ENCODE measurements at places on chromosomes 6 and 20. TPM values are rescaled to one million over a fixed set of nuclear protein-coding genes. Genes with fewer than 3 reads are reported as not detected.

The EDN3 gene
- 6.6 TPM for polyA plus RNA-seq

DNA sequence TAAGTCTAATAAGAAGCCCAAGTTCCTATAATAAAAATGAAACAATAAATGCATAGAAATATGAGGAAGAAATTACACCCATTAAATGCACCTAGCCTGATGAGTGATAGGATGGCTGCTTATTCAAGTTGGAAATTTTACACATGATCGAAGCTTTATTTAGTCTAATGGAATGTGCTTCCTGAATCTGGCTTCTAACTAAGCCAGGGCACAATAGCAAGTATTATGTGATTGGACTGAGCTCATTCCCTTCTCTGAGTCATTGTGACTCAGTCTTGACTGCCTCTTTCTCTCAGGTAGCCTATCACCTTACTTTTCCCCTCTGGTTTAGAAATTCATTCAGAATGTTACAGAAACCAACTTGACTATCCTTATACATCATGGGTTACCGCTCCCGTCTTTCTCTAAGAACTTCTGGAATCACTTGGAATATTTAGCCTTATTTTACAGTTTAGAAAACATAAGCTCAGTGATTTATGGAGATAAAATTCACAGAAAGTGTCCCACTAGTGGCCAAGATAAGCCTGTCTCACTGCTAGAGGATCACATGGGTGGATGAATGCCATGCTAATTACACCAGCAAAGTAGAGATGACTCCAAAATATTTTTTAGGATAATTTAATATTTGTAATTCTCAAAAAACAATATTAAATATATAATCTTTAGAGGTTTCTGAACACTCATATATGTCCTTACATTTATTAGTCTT, 505.3 kb upstream of the JAG1 start:
- DNase-seq = no peak

The PCK1 gene
- polyA plus RNA-seq = 23.0 TPM

- no peak for DNase-seq
These were observed 54.0 kb upstream of the AKIRIN2 start for GRCh38 chr6:87755708-87756671.

DNA sequence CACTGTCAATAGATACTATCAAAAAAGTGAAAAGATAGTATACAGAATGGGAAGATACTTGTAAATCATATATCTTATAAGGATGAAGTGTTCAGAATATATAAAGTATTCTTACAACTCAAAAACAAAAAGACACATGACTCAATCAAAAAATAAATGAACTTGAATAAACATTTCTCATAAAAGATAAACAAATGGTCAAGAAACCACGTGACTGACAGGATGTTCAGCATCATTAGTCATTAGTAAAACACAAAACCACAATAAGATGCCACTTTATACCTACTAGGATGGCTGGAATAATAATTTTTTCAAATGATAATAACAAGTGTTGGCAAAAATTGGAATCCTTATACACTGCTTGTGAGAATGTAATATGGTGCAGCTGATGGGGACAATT, 729.1 kb upstream of the HS3ST5 start:
- no peak for DNase-seq

GRCh38 chr6:153058909-153059308, 56.4 kb upstream of the MTRF1L start:
- DNase-seq = no peak

GRCh38 chr20:52047811-52048764, 143.5 kb downstream of the ZFP64 start:
- no peak for DNase-seq

DNA sequence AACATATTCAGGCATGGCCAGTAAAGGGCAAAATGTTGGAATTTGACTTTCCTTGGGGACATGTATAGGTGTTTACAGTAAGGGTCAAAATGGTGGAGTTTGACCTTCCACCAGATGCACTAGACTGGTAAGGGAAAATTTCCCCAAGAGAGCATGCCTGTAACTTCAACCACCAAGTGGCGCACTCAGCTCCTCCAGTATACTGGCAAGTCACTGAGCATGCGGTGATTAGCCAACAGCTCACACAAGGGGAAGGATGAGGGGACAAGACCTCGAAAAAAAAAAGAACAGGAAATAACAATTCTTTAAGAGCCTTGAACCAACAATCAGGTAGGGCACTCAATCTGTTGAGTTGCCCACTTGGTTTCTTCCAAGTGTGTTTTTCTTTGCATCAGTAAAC, 140.9 kb downstream of the EYS start:
- DNase-seq = no peak

The CD109 gene
- polyA plus RNA-seq = 16.8 TPM

The CCN2 gene
- polyA plus RNA-seq = 247 TPM

DNA sequence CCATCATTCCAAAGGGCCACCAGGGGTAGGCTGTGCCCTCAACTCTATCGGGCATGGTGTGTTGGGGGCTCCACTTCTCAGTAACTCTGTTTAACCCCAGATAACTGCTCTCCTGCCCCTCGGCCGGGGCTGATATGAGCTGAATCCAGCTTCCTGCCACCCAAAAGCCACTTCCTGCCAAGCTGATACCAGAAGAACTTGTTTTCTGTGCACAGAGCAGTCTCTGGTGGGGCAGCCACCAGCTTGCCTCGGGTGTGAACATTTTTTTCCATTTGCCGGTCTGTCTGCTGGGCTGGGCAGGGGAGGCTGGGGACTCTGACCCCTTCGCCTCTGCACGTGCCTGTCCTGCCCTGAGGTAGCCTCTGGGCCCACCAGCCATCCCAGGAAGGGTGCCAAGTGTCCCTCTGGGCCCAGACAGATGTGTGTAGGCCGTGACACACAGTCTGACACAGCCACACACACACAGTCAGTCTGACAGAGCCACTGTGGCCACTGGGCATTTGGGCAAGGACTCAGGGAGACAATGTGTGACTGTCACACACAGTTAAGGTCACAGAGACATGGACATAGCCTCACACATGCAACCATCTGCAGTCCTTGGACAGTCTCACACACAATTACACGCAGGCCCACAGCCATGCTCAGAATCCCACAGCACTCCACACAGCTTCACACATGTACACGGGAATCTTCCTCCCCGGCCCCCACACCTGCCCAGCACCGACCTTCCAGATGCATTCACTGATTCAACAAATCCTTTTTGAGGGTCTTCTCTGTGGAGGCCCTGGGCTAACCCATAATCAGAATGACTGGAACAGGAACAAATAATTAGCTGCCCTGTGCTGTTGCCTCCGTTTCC, 45.1 kb downstream of the NOL4L start:
- DNase-seq = no peak

GRCh38 chr6:144158133-144158532, 7.8 kb downstream of the STX11 start:
- no peak for DNase-seq

DNA sequence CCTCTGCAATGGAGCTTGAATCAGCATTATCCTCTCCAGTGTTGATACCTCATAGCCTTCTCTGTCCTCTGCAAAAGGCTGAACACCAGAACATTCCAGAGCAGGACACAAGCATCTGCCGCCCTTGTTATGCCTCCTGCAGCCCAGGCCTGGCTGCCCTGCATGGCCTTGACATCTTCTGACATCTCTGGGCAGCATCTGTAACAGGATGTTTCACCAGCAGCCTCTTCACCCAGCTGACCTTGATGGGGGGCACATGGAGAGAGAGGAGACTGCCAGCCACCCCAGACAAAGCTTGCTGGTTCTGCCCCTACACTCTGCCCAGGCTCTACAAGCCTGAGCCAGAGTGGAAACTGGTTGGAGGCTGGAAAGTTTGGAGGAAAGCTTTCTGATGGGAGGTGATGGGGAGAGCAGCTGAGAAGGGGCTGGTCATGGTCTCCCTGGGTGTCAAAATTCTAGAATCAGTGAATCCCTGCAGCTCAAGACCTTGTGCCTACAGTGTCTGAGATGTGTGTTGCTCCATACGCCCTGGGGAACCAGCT, 145.1 kb downstream of the MRPL14 start:
- no peak for DNase-seq

- DNase-seq = no peak
These were observed 19.1 kb upstream of the TSHZ2 start for GRCh38 chr20:52953020-52953419.

DNA sequence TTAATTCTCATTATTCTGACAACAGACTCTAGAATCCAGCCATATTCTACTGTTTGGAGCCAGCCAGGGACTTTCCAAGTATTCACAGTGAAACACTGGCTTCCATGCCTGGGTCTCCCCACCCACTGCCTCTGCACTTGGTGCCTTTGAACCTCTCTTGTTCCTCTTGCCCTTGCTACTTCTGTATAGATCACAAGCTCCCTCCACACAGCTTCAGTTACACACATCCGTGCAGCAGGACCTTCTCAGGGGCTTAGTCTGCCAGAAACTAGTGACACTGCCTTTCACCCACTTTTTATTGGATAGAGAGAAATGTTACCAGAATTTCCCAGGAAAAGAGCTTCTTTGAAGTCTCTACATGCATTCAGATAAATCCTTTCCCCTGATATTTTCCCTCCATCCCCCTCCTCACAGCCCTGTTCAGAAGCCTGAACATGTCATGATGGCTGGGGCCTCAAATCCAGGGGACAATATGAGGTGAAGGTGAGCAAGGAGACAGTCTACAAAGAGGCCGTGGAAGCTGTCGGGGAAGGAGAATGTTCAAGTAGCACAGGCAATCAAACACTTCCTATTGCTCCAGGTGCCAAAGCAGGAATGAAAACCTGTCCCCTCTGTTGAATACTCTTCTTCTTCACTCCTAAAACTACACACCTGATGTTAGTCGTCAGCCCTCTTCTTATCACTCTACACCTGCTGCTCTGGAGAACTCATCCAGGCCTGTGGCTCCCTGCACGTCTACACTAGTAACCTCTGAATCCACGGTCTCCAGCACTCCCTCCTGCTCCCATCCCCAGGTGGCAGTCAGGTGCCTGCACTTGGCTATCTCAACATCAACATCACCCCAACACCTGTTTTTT, 20.2 kb upstream of the HLA-DOA start:
- no peak for DNase-seq

The MATN4 gene
- 0.20 TPM for polyA plus RNA-seq

The TXLNB gene
- 2.2 TPM for polyA plus RNA-seq

GRCh38 chr6:74268815-74269599, 573.0 kb downstream of the CD109 start:
- DNase-seq = no peak

The TBX18 gene
- polyA plus RNA-seq = 7.1 TPM

GRCh38 chr20:2699775-2700413, 7.3 kb downstream of the EBF4 start:
- no peak for DNase-seq

GRCh38 chr6:114315831-114316595, 26.8 kb downstream of the HS3ST5 start:
- DNase-seq = no peak

The SDCBP2 gene
- polyA plus RNA-seq = 3.8 TPM

The LY6G6C gene
- polyA plus RNA-seq = 0.40 TPM

GRCh38 chr6:26183237-26183580, 96.0 kb downstream of the HFE start:
- no peak for DNase-seq

GRCh38 chr6:4664117-4664626, 112.0 kb upstream of the CDYL start:
- no peak for DNase-seq

DNA sequence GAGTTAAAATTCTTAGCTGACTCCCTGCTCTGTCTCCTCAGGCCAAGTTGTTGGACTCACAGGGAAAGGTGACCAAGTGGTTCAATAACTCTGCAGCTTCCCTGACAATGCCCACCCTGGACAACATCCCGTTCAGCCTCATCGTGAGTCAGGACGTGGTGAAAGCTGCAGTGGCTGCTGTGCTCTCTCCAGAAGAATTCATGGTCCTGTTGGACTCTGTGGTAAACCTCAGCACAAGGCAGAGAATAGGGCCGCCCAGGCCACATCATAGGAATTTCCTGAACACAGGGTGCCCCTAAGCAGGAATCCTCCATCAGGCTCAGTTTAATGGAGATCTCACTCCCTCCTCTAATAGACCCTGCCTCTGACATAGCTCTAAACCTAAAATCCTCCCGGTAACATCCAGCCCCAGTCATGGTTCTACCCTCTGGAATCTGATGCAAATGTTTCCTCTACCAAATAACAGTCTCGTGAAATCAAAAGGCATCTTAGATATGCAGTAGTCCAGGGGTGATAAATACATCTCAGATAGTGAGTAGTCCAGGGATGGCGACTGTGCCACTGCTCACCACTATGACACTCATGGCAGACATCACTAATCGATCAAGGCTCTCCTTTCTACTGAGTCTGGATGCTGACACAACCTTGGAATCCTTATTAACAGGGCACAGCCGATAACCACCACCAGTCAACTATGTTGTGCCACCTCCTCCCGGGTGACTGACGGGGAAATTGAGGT, 18.3 kb downstream of the BPIFB1 start:
- no peak for DNase-seq

The C6orf52 gene
- polyA plus RNA-seq = 2.5 TPM

The UBD gene
- 1.8 TPM for polyA plus RNA-seq

DNA sequence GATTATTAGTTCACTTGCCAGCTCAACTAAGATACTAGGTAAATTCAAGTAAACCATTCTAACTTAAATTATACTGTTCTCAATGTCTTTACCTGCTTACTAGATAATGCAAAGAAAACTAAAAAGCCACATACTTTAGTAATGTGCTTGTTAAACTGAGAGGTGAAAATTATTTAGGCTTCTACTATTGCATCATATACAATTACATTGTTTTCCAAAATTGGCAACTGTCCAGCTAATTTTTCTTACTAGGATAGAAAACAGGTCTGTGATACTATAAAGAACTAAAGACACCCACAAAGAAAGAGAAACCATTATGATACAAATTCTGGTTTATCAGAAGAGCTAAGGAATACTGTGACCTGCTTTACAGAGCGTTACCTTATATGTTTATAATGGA, 45.6 kb upstream of the ALDH8A1 start:
- DNase-seq = no peak

The TBXT gene
- 0.04 TPM for polyA plus RNA-seq

The MAPK14 gene
- polyA plus RNA-seq = 58.3 TPM
